ENCODE measurements at places on chromosomes 11 and 22. TPM values are rescaled to one million over a fixed set of nuclear protein-coding genes. Genes with fewer than 3 reads are reported as not detected.

The RIMBP3C gene
- not detected for total RNA-seq

The CAVIN3 gene
- total RNA-seq, result 53.6 TPM

DNA sequence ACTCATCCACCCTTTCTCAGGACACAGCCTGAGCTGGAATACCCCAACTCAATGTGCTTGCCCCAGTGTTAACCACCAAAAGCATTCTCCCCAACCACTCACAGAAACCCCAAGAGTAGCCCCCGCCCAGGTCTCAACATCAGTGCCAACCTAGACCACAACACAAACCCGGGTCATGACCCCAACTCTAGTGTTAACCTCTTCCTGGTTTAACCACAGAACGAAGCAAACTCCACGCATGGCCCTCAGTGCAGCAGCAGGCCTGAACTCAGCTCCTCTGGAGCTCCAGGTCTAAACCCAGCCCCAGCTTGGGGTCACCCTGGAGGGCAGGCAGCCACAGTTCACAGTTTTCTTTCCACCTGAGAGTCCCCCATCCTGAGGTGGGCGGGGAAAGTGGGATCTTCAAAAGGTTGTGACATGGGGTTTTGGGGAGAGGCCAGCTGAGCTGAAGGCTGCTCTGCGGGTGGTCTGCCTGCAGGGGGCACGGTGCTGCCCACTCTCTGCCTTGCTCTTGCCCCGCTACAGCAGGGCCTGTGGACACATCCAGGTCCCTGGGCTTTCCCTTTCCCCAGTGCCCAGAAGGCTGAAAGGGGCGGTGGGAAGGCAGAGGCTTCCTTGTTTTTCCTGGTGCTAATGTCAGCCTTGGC lies 37.9 kb downstream of the NECTIN1 start:
- DNase-seq, result no peak

The NAV2 gene
- 5.8 TPM for total RNA-seq

DNA sequence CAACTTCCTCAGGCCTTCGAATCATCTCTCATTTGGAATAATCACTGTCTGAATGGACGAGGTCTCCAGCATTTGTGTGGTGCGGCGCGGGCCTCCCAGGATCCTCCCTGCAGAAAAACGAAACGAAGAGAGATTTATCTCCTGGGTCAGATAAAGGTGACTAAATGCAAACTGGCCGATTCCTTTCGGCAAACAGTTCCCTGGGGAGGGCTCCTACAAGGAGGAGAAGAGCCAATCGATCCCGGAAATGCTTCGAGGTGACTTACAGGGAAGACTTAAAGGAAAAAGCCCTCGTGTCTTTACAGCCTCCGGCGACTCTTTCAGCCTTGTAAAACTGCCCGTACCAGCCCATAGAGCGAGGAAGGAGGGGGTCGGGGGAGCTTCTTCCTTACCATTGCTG lies 126.5 kb downstream of the MIAT start:
- no peak for DNase-seq

DNA sequence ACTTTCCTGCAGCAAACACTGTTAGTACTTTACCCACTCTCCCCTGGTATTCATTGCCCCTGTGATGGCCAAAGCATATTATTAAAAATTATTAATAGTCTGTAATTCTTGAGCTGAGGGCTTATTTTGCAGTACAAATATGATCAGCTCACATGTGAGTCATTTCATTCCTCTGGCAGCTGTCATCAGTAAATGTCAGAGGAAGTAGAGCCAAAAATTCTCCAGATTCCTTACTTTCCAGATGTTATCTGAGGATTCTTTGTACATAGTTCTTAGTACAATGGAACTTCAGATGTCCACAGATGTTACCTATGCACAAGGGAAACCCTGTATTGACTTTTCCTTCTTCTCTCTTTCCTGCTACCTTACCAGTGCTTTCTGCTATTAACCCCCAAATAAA lies 12.5 kb downstream of the OR5B3 start:
- DNase-seq, result no peak

- DNase-seq, result no peak
Observed at GRCh38 chr22:36565686-36566085, 36.7 kb upstream of the EIF3D start.

DNA sequence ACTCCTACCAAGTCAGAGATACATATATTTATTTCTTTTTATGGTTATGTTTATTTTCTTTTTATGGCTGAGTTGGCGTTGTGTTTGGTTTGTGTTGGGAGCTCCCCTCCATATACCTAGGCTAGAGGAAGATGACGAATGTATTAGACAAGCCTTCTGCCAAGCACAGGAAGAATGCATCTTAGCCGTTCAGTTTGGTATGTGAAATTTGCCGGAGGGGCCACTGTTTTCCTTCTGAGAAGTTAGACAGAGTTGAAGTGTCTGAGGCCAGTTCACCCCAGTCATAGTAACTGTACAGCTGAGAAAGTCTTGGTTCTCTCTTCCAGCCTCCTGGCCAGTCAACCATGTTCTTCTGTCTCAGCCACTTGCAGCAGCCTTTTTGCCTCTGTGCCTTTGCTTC lies 29.8 kb downstream of the TEAD1 start:
- DNase-seq, result no peak

The ISX gene
- not detected for total RNA-seq

The PI4KA gene
- total RNA-seq, result 50.2 TPM

GRCh38 chr11:74371269-74372052 lies 26.8 kb downstream of the PGM2L1 start:
- no peak for DNase-seq

The MDK gene
- not detected for total RNA-seq

- DNase-seq, result no peak
Observed at GRCh38 chr11:27653990-27654758, 46.1 kb downstream of the BDNF start.

All from gastrocnemius medialis (tissue), 4 donors.